Activated CD8-positive, alpha-beta memory T cell treated with anti-CD3 and anti-CD28 coated beads for 1 hour (primary cell): ENCODE measurements at places on chromosomes 1 and 21.

- no peak for DNase-seq
These were observed 22.2 kb upstream of the SCAF4 start for GRCh38 chr21:31753949-31754707.

DNA sequence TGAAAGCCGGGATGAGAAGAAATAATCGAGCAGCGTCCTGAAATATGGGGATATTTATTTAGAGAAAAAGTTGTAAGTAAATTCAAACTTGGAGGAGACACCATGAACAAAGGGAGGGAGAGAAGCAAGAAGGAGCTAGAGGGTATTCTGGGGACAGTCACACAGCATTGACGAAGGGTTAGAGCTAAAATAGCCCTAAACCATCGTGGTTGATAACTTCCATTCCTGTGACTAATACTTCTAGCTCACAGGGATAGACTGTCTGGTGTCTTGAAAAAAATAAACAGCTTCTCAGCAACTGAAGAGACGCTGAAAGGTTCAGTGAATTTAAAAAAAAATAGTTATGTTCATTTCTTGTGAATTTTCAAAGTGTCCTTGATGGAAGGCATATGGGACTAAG, 86.7 kb downstream of the LRRC53 start:
- no peak for DNase-seq

GRCh38 chr1:207832796-207833195, 78.1 kb downstream of the CD34 start:
- no peak for DNase-seq

DNA sequence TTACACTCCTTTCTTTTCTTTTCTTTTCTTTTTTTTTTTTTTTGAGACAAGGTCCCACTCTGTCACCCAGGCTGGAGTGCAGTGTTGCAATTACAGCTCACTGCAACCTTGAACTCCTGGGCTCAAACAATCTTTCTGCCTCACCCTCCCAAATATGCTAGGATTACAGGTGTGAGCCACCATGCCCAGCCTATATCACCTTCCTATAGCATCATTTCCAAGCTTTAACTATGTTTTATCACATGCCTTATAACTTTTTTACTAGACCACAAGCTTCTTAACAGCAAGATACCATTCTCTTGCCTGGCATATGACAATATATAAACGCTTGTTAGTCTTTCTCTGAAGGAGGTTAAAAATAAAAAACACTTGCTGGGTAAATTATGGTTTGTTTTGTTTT, 55.3 kb upstream of the MUTYH start:
- DNase-seq, result no peak

- DNase-seq, result no peak
These were observed 21.1 kb downstream of the SMAP2 start for GRCh38 chr1:40394491-40395172.

GRCh38 chr21:45554477-45555175, 12.4 kb upstream of the SLC19A1 start:
- peak; percentile 58 for DNase-seq

DNA sequence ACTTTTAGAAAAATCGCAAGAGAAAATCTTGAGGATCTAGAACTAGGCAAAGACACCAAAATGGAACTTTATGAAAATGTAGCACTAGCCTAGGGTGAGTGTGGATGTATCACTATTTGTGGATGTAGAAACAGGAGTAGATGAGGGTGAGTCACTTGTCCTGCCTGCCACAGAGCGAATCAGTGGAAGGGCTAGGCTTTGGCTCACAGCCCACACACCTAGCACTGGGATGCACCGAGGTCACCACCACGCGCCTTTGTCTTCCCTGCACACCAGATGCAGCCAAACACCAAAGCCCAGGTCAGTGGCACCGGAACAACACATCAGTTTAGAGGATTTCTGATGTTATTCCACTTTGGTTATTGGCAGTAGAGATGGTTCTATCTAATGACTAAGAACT, 38.2 kb downstream of the PKNOX1 start:
- no peak for DNase-seq

DNA sequence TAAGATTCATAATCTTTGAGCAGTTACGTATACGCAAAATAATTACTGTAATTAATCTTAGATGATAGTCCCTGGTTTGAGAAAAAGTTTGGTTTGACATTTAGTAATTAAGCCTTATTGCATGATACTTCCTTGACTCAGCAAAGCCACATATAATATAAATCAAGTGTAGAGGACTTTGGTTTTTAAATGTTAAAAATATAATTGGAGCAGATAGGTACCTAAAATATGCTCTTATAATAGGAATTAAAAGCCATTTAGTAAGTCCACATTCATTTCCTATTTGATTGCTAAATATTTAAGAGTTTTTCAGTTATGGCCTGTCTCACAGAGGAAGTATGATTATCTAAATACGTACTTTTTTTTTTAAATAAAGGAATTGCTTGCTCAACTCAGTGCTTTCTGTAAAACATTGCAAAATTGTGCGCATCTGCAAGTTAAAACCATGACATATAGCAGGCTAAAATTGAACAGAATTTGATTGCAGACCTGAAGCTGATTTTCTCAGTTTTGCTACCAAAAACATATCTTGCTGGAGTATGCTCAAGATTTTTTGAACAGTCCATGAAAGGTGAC, 20.4 kb downstream of the RPE65 start:
- no peak for DNase-seq

GRCh38 chr1:56326056-56326455, 253.3 kb downstream of the PLPP3 start:
- no peak for DNase-seq

- no peak for DNase-seq
These were observed 15.0 kb upstream of the KCNN3 start for GRCh38 chr1:154884869-154885701.

- DNase-seq, result no peak
These were observed 10.7 kb downstream of the DDI2 start for GRCh38 chr1:15628003-15628402.

DNA sequence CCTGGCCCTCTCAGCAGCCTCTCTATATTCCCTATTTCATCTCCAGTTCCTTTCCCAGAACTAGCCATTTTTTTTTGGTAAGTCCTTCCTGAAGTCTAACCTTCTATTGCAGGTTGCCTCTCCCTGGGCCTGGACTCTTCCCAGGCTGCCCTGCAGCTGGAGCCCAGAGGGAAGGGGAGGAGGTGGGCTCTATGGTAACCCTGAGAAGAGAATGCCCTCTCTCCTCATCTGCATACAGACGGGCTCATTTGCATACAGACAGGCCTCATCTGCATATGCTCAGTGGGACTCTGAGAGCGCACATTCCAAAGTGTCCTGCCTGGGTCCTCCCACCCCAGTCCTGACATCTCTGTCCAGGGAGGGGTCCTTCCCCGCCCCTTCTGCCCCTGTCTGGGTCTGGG, 32.7 kb downstream of the RHBG start:
- no peak for DNase-seq

DNA sequence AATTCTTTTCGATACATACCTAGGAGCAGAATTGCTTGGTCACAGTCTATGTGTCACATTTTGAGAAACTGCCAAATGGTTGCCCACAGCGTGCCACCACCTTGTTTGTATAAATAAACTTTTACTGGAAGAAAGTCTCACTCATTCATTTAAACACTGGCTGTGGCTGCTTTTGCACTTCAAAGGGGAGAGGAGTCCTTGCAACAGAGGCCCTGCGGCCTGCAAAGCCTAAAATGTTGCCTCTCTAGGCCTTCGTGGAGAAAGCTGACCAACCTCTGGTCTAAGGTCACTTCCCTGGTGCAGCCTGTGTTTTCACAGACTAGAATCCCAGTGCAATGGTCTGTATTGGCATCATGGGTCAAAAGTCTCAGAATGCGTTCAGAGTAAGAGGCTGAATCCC, 8.3 kb downstream of the RIPK4 start:
- no peak for DNase-seq

- no peak for DNase-seq
These were observed 18.9 kb downstream of the ERICH3 start for GRCh38 chr1:74654708-74655107.

DNA sequence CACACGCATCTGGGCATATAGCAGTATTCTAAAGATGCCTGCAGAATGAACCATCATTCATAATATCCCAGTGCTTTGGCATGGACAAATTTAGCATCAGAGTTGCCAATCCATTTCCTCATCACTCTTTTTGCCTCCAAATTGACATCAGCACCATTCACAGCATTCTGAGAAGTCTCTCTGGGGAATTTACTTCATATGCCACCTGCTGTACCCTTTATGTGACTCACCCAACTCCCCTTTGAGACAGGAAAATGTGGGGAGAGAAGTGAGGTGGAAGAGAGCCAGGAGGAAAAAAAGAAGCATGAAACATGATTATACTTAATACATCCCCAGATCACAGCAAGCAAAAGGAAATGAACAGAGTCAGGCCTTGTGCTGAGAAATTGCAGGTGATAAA, 37.4 kb downstream of the RAB3B start:
- no peak for DNase-seq

DNA sequence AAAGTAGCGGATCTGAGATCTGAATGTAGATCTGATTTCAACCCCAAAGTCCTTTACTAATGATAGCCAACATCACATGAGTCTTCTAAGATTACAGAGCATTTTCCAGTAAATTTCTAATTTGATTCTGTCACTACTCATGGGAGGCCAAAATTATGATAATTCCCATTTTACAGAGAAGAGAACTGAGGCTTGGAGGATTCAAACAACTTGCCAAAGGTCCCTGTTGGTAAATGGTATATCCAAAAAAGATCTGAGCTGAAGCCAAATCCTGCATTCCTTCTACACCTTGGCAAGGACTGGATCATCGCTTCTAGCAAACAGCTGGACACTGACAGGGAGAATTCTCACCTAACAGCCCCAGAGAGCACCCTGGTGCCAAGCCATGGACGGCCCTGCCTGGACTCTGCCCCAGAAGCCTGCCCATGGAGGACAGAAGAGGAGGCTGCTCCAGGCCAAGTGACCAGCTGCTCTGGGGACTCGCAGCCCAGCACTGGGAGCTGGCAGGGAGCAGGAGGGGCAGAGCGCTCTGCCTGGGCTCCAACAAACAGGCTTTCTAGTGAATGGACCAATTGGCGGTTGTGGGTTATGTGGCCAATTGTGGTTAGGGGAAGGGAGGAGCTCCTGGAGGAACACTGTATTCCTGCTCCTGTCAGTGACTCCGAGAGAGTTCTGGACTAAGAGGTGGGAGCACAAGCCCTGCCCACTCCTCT, 6.4 kb upstream of the CSF1 start:
- DNase-seq, result no peak

GRCh38 chr1:216293683-216294082, 129.6 kb downstream of the USH2A start:
- no peak for DNase-seq

DNA sequence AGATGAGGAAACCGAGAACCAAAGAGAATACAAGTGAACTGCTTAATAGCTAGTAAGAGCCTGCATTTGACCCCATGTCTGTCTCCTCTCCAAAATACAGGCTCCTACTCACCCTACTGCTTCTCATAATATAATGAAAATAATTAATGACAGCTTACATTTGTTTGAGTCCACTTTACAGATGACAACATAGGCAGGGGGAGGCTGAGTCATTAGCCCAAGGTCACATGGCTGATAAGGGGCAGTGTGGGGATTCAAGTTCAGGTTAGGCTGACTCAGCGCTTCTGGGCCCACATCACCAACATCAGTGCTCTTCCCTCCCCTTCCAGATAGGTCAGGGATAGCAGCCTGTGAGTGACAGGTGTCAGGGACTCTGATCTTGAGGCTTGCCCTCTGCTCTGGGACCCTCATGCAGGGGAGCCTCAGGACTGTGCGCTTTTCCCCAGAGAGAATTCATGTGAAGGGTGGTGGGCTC, 16.2 kb downstream of the AZIN2 start:
- DNase-seq, result no peak

DNA sequence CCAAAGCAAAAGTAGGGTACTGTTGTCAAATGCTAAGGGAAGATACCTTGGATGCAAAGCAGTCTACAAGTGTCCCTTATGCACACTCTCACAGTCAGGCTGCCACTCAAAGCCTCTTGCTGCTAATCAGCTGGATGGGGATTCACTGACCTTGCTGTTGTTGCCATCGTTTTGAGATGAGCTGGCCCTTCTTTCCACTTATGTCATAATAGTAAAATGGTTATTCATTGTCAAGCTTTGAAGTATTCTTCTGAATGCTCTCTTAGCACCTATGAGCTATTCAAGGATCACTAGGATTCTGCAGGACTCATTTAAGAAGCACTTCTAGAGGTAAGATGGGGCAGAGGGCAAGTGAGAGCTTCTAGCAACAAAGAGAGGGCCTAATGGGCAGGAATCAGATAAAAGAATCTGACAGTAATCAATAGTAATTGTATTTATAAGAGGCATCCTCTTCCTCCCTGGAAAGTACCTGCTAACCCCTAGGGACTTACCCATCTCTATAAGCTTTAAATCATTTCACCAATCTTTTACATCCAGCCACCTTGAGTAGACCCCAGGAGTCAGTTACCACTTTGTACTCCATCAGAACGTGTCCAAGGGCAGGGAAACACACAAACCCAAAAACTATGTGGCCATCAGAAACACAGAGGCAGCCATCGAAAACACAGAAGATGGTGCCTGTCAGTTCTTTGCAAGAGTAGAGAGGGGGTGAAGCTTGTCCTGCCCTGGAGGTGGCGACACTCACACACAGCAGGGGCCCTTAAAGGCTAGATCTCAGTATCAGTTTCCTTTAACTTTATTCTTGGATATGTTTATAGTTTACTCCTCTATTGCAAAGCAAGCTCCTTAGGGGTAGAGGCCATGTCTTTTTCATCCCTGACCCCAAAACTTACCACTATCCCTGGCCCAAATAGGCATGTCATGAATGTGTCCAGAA, 103.7 kb upstream of the NFIA start:
- DNase-seq, result no peak

- no peak for DNase-seq
These were observed 65.2 kb upstream of the RALGPS2 start for GRCh38 chr1:178659789-178660208.
